Activated CD4-positive, alpha-beta T cell treated with anti-CD3 and anti-CD28 coated beads, Interleukin-2, amount 50 U/mL, for 24 hours (primary cell): ENCODE measurements at places on chromosomes 1 and 21.

- DNase-seq = no peak
Observed at GRCh38 chr1:50605186-50605875, 182.1 kb upstream of the DMRTA2 start.

- no peak for DNase-seq
Observed at GRCh38 chr1:60972841-60973364, 109.5 kb upstream of the NFIA start.

DNA sequence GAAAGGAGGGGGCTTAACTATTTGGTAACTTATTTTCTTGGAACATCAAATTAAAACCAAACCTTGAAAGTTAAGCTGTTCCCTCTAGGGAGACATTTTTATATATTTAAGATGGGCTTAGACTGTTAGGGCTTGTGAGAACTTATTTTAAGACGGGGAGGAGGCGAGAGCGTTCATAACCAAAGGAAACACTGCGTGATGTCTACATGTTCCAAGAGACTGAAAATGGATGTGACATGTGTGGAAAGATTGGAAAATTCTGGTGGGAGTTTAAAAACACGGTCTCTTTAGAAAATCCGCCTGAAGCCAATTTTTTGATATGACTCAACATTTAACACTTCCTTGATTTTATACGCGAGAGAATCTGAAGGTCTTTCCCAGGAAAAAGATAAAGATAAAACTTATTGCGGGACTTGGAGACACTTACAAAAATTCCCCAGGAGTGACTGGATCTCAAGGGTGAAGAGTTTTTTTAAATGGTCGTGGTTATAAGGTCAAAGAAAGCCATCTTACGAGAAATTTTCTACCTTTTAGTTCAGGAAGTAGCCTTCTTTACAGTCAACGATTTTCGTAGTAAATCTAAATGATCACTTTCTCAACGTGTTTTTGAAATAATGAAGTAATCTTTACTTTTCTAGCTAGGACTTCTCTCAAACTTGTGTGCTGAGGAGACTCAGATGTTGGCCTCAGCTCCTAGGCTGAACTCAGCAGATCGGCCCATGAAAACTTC is 828 bp downstream of the PNRC2 start:
- no peak for DNase-seq

DNA sequence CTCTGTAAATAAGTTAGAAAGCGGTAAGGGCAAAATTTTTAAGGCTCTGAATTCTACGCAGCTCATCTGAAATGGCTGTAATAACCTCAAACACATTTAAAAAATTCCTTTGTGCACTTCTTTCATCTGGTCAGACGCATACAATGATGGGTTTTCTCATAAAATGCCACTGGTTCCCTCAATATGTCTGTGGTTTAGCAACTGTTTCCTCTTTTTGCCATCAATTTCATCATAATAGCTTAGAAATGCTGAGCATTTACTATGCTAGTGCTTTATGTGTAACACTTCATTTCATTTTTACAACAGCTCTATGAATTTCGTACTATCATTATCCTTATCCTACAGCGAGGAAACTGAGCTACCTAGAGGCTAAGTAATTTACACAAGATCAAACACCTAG is 35.3 kb upstream of the DMRTA2 start:
- DNase-seq = no peak

GRCh38 chr1:208178091-208178529 is 66.1 kb downstream of the PLXNA2 start:
- DNase-seq = no peak

DNA sequence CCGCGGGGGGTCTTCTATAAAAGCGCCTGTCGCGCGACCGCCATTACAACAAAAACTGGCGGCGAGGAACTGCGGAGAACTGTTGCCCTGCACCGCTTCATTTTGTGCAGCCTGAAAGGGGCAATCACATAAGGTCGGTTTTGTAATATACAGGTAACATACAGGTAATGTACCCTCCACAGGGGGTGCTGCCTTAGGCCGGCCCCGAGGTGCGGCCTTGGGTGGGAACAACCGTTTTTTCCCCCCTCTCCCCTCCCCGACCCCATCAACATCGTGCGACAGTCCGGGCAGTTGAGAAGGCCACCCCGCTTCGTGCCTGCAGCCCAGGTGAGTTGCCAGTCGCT is at the start of gene BRDT:
Gene BRDT, plus strand, starts transcription at position 46 of the 344 bp plus-strand sequence. CDS start 13,354 bp downstream, outside the sequence.
- DNase-seq = no peak

- DNase-seq = no peak
Observed at GRCh38 chr1:29201595-29202051, 19.9 kb upstream of the SRSF4 start.

DNA sequence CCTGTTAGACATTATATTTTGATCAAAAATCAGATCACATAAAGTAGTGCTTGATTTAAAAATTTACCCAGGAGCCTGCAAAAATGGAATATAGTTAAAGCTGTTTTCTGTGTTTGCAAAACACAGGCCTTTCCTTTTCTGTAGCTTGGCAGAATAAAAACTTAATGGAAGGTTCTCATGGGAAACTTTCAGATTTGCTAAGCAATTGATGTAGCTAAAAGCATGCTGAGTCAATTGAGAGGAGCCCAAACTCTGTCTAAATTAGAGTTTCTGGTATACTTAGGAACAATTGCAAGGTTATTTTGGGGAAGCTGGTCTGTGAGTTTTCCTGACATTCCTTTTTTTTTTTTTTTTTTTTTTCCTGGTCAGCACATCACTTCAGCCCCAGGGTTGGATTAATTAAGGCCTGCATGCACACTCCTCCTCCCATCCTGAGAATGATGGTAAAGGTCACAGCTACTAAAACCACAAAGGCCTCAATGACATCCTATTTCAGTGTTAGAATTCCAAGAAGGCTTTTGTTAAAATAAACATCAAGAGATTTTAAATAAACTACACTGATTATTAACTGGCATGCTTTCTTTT is 608.7 kb downstream of the PLPP3 start:
- DNase-seq = no peak

DNA sequence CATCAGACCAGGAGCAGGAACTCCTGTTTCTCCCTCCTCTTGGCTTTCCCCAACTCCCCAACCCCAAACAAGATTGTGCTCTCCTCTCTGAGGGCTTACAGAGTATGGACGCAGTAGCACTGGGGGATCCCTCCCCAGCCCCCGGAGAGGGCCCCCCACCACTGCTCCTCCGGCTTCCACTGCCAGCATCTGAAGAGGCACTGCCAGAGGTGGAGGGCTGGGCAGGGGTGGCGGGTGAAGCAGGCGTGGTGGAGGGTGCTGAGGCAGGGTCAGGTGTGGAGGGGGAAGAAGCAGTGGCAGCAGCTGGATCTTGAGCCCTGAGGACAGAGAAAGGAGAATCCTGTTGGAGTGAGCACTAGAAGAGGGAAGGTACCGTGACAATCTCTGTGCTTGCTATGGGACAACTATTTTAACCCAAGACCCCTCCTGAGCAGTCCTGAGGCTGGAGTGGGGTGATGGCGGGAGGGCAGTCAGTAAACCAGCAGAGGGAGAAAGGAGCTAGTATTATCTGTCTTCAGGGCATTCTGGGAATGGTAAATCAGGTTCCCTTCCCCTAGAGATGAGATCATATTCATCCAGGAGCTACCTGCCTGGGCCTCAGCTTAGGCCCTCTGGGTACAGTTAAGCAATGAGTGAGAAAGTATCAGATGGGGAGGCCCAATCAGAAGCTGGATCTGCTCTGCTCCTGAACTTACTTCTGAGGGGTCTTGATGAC is 2.4 kb downstream of the UBQLN4 start:
- DNase-seq = no peak

DNA sequence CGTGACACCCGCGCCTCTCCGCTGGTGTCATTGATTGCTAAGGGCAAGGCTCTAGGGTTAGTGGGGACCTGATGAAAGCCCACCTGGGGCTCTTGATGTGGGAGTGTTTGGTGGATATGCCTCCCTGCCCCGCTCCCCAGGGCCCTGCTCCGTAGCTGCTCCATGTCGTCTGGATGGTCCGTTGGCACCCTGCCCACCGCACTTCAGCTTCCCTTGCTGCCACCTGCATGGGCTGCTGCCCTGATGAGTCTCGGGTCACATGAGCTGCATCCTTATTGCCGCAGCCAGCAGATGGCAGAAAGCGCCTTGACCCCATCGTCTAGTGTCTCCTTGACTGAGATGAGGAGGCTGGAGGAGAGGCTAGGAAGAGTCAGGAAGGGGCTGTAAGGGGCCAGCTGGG is 439.4 kb downstream of the CAMTA1 start:
- no peak for DNase-seq

DNA sequence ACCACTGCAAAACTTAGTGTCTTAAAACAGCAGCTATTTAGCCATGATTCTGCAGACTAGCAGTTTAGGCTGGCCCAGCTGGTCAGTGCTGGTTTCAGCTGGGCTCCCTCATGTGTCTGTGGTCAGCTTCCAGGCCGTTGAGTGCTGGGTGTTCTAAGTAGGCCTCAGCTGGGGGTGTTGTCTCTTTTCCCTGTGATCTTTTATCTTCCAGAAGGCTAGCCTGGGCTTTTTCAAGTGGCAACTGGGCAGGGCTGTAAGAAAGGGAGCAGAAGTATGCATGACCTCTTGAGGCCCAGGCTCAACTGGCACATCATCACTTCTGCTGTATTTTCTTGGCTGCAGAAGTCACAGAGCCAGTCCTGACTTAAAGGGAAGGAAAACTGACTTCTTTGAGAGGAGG is 136.1 kb downstream of the KIF26B start:
- no peak for DNase-seq

DNA sequence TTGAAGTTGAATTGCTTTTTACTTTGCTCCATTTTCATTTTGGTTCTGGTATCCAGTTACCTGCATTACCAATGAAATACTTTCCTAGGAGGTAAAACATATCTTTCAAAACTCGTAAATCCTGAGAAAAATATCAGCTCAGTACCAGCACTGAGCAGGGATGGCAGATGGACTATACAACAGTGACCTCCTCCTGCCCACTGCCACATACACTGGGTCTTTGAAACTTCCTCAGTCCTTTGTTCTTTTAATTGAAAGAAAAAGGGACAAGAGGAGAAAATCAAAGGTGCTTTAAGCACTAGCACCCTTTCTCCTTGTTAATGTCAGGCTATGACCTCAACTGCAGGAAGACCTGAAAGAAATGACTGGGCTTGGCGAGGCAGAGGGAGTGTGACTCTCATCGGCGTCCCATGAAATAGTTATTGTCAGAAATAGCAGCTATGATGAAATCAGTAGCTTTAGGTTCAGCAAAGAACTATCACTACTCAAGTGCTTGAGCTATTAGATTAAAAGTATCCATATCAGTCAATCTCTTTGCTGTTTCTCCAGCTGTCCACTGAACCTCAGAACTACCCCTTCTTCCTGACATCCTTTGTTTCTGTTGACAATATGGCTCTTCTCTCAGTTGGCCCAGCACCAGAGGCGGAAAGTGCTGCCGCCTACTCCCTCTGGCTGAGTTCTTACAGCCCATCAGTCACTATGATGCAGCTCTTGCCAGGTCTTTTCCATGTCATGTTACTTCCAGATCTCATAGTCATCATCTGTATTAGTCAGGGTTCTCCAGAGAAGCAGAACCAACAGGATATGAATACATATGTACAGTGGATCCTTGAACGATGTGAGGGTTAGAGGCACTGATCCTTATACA is 207.0 kb upstream of the MAP1LC3C start:
- no peak for DNase-seq

DNA sequence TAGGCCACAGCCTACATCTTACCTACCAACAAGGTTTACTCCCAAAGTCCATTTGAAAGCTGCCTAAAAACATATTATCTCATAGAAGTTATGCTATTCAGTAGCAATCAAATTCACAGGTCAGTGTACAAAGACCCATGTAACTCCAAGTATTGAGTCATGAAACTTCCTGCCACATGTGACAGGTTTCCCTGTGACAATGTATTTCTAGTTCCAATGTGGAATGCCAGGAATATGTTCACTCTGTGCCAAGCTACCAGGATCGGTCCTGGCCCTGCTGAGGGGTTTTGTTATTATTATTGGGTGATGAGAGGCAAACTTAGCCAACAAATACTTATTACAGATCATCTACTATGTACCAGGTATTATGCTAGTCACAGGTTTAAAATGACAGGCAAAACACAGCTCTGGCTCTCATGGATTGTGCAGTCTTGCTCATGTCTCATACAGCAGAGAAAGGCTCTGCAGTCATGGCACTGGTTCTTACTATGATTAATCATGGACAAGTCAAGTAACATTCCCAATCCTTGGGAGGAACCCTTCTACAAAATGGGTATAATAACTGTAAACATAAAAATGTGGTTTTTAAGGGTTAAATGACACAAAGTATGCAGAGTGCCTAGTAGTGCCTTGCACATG is 22.5 kb downstream of the DPH5 start:
- no peak for DNase-seq

DNA sequence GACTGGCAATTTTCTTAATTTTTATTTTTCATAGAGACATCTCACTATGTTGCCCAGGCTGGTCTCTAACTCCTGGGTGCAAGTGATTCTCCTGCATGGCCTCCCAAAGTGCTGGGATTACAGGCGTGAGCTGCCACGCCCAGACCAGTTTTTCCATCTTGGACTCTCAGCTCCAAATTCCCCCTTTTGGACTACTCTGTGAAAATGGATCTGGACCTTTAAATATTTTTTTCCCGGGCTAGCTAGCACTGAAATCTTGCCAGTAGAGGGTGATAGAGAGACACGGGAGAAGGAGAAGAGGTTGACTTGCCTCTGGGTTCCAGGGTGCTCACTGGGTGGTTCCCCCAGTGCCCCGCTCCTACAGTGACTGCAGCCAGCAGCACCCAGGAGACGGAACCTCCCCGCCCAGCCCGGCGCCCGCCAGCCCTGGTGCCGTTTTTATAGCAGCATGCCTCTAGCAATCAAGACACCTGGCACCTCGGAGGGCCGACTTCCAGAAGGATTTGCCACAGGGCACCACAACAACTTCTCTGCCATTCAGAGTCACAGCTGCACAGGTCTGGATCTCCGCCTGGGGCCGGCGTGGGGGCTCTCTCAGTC is 34.7 kb upstream of the SCCPDH start:
- no peak for DNase-seq
